CD4-positive, CD25-positive, alpha-beta regulatory T cell (primary cell): ENCODE measurements at places on chromosomes 2 and 18. TPM values are rescaled to one million over a fixed set of nuclear protein-coding genes. Genes with fewer than 3 reads are reported as not detected.
A peak's percentile ranks its signal among the peaks of the same experiment; 100 is the strongest.

DNA sequence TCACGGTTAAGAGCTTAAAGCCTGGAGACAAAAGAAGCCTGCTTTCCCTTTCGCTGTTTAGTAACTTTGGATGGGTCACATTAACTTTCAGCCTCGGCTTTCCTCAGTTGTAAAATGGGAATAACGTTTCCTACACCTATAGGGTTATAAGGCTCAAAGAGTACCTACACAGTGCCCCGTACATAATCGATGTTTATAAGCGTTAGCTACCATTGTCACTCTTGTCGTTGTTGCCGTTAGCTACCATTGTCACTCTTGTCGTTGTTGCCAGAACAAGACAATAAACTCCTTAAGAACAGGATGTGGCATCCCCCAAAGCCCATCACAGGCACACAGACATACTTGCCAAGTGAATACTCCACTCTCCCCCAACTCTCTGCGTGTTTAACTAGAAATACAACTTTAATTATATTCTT is 901 bp upstream of the MFSD6 start:
- DNase-seq, result peak; percentile 32

- no peak for DNase-seq
These were observed 31.8 kb upstream of the LYPD1 start for GRCh38 chr2:132701810-132702209.

Gene ITPRIPL1
- 17.5 TPM for polyA plus RNA-seq

- DNase-seq, result no peak
These were observed 32.6 kb upstream of the CHMP1B start for GRCh38 chr18:11818486-11819203.

Gene GALNT13
- polyA plus RNA-seq, result not detected

GRCh38 chr18:61400716-61401115 is 67.5 kb downstream of the CDH20 start:
- no peak for DNase-seq

GRCh38 chr2:179898873-179899272 is 37.5 kb upstream of the ZNF385B start:
- no peak for DNase-seq

Gene ST8SIA5
- not detected for polyA plus RNA-seq

Gene WDR7
- 28.3 TPM for polyA plus RNA-seq
